Eye (tissue), 1 donor: ENCODE measurements at places on chromosomes 1 and 21.
A peak's percentile ranks its signal among the peaks of the same experiment; 100 is the strongest.

- DNase-seq = peak; percentile 45
These were observed 38.9 kb downstream of the DMAP1 start for GRCh38 chr1:44251989-44252671.

GRCh38 chr21:26939601-26940111 is 27.2 kb downstream of the ADAMTS5 start:
- peak; percentile 48 for DNase-seq

DNA sequence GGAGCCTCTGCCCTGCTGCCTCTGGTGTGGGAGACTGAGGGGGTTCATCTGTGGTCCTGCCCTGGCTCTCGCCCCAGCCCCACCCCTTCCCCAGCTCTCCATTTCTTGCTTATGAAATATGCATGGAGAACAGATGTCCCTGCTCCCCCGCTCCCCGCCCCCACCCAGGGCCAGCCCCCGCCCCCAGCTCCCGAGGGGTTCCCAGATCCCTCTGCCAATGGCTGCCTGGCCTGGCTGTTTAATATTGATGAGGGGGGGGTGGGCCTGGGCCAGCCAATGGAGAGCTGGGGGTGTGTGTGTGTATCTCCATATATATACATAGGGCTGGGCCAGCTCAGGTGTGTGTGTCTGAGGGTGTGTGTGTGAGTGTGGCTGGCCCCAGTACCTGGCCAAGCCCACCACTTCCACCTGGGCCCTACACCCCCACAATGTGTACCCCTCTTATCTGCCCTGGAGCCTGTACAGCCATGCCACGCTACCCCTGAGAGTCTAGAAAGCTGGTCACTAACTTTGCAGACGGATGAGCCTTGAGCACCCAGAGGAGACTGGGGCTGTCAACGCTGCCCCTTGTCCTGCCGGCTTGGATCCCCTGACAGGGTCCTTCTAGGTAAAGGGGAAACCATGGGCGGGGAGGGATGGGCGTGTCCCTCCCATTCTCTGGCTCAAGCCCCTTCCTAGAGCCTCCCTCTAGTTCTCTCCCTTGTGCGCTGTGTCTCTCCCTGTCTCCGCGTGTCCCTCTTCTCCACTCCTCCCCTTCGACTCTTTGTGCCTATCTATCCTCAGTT is at the start of gene NHLH1:
NHLH1 (plus strand) TSS at position 341 of the 785 bp plus-strand sequence. CDS start 3,661 bp downstream, outside the sequence.
- DNase-seq = peak; percentile 80

DNA sequence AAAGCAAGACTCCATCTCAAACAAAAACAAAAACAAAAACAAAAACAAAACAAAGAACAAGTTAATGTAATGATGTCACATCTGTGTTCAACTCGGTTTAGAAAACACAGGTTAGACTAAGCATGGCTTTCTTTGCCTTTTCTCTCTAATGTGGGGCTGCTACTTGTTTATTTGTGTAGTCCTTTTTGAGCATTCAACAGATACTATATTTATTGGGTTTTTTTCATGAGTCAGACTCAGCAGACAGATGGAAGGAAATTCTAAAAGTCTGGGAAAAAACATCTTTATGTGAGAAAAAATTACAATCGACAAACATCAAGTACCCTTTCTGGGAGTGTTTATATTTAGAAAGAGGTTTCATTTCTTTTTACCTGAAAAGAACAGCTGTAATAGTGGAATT is 22.3 kb upstream of the OTUD3 start:
- DNase-seq = no peak

- no peak for DNase-seq
These were observed 306.2 kb downstream of the MATN1 start for GRCh38 chr1:30417001-30417700.

DNA sequence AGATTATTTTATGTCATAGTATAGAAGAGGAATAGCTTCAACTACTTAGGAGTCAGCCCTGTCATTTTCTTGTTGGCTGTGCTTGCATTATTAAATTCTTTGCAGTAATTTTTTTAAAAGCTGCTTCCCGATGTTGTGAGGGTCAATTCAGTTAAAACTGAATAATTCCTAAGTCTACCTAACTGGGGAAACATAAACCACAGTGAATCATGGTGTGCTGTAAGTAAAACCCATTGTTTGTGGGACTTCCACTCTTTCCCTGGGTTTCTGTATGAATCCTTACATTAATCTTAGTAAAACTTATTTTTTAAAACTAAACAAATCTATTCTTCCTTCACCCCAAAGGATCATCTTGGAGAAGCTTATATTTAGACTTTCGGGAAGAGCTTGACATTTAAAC is 4.4 kb downstream of the SUCO start:
- DNase-seq = no peak

- DNase-seq = peak; percentile 95
These were observed 66.2 kb upstream of the IRF2BP2 start for GRCh38 chr1:234676103-234676594.
